CD8-positive, alpha-beta T cell (primary cell): ENCODE measurements at places on chromosomes 7 and 10. TPM values are rescaled to one million over a fixed set of nuclear protein-coding genes. Genes with fewer than 3 reads are reported as not detected.

Gene FFAR4
- total RNA-seq = not detected

Gene ZNF503
- not detected for total RNA-seq

Gene PITX3
- total RNA-seq = not detected

Gene CLCN1
- total RNA-seq = not detected

Gene PDGFA
- total RNA-seq = 2.1 TPM

Gene RNF148
- not detected for total RNA-seq

Gene NUTM2E
- not detected for total RNA-seq
